Mesothelial cell of epicardium (in vitro differentiated cells): ENCODE measurements at places on chromosomes 3 and 15. TPM values are rescaled to one million over a fixed set of nuclear protein-coding genes. Genes with fewer than 3 reads are reported as not detected.

The PYGO1 gene
- total RNA-seq = 29.6 to 34.1 TPM (median 30.6 TPM) in 3 replicates

The SOX14 gene
- total RNA-seq = 0.18 to 0.44 TPM (median 0.18 TPM) in 3 replicates

GRCh38 chr15:56877255-56877970 lies 41.0 kb upstream of the TCF12 start:
- no peak for DNase-seq
- no peak overlapping the region for H3K4me3 ChIP-seq
- no peak overlapping the region for H3K27ac ChIP-seq
- peaks cover 2% of the 10 kb centered on the region for H3K36me3 ChIP-seq
- no peaks in the 10 kb centered on the region for H3K4me1 ChIP-seq

DNA sequence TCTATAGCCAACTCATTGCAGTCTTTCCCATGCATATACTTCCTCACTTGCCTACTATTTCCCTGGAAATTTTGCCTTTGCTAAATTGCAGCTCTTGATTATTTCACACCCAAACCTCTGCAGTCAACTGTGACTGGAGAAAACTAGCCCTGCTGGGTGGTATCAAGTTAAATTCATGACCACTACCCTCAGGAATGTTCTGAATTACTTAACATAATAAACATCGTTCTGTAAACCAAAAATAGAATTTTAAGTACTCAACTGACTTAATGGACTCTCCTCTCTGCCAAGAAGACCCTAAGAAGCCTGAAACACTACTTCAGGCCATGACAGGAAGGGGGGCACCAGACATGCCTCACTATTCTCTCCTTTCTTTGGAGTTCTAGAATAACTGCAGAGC lies 1278.0 kb upstream of the GBE1 start:
- DNase-seq = no peak
- no peak overlapping the region for H3K4me3 ChIP-seq
- H3K36me3 ChIP-seq = no peaks in the 10 kb centered on the region
- H3K4me1 ChIP-seq = no peaks in the 10 kb centered on the region
- no peaks in the 10 kb centered on the region for H3K27me3 ChIP-seq
- no peak overlapping the region for H3K27ac ChIP-seq

DNA sequence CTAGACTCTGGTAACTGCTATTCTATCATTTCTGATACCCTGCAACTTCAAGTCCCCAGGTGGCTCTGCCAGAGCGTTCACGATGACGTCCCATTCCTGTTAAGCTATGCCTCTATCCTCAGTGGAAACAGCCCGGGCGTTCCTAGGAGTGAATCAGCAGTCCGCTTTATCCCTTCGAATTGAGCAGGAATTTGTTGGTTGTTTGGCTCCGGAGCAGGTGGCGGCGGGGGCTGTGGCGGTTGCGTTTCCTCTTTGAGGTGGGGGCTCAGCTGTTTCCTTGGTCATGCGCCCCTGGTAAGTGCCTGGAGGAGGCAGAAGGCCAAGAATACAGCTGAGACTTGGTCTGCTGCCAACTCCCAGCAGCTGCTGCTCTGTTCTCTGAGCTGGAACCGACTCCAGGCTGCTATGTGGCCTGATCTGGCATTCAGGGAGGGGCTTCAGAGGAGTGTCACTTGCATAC lies 25.2 kb downstream of the ARPP21 start:
- DNase-seq = peak; percentile 65
- no peak overlapping the region for H3K27ac ChIP-seq
- H3K36me3 ChIP-seq = no peaks in the 10 kb centered on the region
- peaks cover 15% of the 10 kb centered on the region for H3K27me3 ChIP-seq
